ELF-1 (cell line): ENCODE measurements at places on chromosomes 2 and 18.

DNA sequence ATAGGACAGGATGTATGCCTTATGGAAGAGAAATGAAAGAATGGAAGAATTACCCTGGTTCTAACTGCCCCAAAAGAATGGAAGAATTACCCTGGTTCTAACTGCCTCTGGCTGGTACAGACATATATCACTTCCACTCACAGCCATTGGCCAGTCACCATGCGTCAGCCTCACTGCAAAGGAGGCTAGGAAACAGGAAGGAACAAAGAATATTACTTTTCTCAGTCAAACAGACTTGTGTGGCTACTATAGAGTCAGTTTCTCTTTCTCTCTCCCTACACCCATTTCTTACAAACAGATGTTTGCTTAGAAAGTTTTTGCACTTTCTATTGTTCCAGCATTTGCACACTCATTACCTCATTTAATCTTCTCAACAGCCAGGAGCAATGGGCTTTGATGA is 1111.1 kb upstream of the KLHL29 start:
- DNase-seq = no peak

- DNase-seq = no peak
Observed at GRCh38 chr2:216235462-216235861, 126.3 kb downstream of the XRCC5 start.

DNA sequence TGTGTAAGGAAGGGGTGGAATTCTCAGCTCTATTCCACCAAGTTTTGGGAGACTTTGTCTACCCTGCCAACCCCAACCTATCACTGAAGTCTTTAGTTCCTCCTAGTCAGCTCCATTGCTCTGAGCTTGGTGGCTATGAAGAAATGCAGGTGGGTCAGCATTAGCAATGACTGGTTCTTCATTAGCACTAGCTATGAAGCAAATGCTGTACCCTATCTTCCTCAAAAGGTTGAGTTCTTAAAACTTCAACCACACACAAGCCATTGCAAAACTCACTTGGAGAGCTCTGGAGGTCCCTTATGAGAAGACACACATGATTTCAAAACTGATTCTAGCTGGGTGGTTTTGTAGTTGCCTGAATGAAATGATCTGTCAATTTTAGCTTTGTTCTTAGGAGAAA is 193.8 kb downstream of the IKZF2 start:
- DNase-seq = no peak

DNA sequence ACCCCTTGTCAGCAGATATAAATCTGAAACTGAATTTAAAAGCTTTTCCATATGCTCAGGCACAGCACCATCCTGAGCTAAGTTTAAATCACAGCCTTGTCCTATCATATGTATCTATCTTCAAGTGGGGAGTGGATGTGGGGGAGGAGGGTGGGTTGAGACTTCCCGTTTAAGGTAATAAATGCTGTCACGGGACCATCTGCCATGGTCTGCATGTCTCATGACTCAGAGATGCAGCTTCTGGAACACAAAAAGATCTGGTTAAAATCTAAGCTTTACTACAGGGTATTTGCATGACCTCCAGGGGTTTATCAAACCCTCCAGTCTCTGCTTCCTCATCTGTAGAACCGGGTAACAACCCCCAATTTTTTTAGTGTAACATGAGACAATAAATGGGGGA is 377.7 kb upstream of the ST6GAL2 start:
- no peak for DNase-seq

- DNase-seq = no peak
Observed at GRCh38 chr18:44290366-44290977, 390.2 kb upstream of the SETBP1 start.

DNA sequence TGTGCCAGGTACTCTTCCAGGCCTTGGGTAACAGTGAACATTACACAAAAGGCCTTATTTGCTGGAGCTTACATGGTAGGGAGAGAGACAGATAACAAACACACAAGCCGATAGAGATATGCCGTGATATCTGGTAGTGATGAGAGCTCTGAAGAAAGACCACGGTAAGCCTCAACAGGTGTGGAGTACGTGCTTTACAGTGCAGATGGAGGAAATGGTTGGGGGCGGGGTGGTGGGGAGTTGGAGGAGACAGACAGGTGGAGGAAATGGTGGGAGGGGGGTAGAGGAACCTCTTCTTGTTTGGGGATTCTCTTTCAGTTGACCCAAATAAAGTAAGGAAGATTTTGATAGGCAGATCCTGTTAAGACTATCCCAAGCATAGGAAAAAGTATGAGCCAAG is 141.1 kb upstream of the ALPP start:
- no peak for DNase-seq

GRCh38 chr2:199130501-199130900 is 327.2 kb downstream of the SATB2 start:
- no peak for DNase-seq

DNA sequence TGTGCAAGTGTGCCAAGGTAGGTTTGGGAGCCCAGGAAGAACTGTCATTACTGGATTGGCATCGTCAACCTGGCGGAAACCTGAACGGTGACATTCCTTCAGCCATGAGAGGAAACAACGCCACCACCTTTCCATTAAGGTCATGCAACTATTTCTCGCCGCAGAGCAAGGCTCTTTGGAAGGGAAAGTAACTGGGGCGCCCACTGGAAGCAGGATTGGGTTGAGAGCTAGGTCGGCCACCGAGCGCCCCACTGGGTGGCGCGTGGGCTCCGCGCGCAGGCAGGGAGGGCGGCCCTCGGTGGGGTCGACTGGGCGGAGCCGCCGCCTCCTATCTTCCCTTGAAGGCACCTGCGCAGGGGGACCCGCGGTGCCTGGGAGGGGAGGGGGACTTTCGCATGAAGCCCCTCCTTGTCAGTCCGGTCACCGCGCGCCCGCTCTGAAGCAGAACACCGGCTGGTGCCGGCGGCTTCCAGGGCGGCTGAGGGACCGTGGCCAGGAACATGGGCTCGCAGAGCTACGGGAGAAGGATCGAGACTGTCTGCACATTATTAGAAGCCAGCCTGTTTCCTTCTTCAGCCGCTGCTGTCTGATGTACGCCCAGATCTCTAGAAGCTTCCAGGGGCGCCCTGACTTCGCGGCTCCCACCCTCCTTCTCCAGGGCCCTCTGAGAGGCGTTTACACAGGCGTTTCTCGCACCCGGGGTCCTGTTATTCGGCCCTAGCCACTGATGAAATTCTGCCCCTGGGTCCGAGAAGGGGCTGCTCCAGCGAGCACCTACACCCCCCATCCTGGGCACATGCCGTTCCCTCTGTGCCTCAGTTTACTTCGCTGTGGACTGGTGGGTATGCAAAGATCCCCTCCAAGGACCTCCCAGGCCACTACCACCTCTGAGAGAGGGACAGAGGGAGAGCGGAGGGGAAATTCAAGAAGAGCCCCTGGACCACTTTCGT is 27.3 kb upstream of the MAL start:
- peak; percentile 55 for DNase-seq

GRCh38 chr2:20604951-20605381 is 45.9 kb downstream of the HS1BP3 start:
- no peak for DNase-seq

GRCh38 chr2:100822587-100823248 is 2.8 kb downstream of the NPAS2 start:
- DNase-seq = no peak

DNA sequence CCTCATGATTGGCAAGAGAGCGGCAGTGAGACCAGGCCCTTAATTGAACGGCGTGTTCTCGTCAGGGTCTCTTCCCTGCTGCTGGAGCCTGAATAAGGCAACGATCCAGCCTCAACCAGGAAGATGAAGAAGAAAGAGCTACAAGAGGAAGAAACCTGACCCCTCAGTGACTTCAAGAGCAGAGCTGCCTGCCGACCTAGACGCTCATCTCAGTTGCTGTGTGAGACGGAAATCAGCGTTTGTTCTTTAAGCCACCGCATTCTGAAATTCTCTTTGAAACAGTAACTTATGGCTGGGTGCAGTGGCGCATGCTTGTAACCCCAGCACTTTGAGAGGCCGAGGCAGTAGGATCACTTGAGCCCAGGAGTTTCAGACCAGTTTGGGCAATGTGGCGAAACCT is 29.6 kb upstream of the KCNG3 start:
- DNase-seq = peak; percentile 62

- DNase-seq = no peak
Observed at GRCh38 chr2:100853909-100854810, 34.2 kb downstream of the NPAS2 start.

DNA sequence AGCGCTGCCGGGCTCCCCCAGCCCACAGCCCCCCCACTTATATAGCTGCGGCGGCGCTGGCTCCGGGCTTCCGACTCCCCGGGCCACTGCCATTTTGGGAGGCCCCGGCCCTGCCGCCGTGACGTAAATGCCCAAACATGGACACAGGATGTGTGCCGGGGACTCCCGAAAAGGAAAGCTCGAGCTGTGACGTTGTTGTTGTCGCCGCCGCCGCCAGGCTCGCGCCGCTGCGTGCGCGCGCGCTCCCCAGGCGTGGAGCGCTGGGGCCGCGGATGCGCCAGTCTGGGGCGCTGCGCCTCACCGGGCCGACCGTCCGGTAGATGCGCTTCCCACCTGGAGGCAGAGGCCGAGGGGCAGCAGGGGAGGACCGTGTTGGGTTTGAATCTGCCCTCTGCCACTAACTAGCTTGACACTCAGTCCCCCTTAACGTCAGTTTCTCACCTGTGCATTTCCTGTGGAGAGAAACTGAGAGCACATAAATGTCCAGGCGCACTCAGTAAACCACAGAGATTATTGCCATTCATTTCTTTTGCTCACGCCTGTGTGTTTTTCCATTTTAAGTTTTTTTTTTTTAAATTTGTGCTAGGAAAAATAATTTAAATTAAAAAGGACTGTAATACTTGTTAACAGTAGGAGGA is at the start of gene EGR4:
TSS of gene EGR4 (minus strand) at position 15 of the 638 bp plus-strand sequence. CDS start 231 bp downstream, outside the sequence.
- DNase-seq = peak; percentile 88

DNA sequence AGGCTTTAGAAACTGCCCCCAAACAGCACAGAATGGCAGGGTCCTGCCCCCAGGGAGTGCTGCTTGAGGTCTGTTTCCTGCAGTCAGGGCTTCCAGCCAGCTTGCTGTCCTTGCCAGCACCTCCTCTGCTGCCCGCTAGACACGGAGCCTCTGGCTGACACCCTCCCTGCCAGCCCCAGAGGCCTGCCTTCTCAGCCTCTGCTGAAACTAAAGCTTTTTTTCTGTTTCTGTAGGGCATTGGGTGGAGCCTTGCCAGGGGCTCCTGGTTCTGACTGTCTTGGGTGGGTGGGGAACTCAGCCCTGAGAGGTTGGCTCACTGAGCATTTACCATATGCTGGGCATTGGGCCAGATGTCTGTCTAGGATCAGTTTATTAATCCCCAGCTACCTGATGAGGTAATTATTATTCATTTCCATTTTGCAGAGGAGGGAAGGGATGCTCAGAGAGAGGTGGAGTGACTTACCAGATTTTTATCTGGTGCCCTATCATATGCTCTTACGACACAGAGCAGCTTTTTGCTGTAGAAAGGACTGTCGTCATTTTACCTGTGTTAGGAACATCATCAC is 35.4 kb downstream of the INPP4A start:
- peak; percentile 58 for DNase-seq

DNA sequence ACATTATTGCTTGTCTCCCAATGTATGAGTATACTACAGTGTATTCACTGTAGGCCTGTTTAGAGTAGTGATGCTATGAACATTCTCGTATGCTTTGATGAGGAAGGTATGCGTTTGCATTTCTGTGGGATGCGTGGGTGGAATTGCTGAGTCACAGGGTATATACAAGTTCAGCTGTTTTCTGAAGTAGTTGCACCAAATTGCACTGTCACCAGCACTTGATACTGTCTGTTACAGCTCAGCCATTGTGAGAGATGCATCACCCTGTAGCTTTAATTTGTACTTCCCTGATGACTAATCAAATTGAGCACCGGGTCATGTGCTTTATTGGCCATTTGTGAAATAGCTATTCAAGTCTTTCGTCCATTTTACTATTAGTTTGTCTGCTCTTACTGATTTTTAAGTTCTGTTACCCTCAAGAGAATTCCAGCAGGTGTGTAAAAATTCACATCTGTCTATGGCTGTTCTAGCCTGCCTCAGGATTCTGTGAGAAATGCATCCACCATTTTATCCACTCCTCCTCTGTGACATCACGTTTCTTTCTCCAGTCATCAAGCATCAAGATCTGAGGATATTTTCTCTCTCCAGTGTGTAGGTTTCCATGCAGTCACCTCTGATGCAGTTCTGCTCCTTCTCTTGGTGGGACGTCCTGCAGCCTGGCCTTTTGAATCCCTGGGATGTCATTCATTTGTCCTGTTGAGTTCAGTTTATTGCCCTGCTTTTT is 72.5 kb downstream of the DGKD start:
- no peak for DNase-seq

DNA sequence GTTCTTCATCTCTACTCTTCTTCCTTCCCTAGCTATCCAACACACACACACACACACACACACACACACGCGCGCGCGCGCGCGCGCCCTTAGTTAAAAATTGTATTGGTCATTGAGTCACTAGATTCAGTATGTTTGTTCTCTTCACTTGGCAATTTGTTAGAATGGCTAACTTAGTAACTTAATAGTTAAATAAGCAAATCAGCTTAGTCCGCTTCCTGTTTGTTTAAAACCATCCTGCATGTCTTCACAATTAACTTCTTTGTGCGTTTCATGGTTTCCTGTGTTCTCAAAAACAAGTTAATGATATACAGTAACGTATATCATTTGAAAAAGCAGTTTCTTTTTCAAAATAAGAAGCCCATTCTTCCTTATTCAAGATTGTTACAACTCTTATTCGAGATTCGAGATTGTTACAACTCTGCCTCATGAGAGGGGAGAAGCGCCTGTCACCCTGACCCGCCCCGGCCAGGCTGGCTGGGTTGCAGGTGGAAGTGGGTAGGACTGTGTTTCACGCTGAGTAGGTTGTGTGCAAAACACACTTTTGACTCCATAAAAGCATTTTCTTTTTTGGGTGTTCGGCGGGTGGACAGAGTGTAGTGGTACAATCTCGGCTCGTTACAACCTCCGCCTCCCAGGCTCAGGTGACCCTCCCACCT is 9.5 kb upstream of the CNNM3 start:
- DNase-seq = no peak

- DNase-seq = no peak
Observed at GRCh38 chr2:82055846-82056245, 1751.3 kb upstream of the LRRTM1 start.

- no peak for DNase-seq
Observed at GRCh38 chr18:55647331-55647730, 59.3 kb upstream of the TCF4 start.

DNA sequence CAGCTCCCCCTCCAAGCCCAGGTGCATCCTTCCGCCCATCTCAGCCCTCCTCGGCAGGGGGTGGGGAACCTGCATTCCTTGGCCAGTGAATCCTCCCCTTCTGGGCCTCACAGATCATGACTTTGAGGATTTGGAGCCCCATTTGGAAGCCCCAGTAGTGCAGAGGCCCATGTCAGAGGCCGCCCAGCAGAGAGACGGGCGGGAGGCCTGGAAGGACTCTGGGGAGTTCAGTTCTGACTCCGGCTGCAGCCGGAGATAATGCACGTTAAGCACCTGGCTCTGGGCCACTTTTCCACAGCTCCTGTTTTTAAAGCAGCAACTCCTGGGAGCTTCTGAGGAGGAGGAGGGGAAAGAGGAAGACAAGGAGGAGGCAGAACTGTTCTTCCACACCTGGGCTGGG is 14.9 kb downstream of the ATOH8 start:
- DNase-seq = no peak
